ENCODE measurements at places on chromosomes 12 and 14.

- DNase-seq = no peak
Observed at GRCh38 chr12:3463921-3464320, 27.1 kb upstream of the PRMT8 start.

DNA sequence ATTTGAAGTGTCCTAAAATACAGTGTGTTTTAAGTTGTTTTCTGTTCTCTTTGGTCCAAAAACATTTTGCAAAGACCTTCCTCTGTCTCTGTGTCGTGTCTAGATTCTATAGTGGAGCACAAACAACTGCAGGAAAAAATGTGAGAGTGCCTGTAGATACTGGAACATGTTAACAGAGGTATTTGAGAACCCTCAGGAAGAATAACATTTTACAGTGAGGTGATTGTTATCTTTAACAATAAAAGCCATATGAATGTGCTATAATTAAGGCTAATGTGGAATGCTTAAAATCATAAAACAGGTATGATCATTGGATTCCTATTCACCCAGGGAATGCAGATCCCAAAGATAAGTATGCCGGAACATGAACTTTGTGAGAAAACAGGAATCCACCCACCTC lies 98.0 kb downstream of the SAMD4A start:
- DNase-seq = no peak

GRCh38 chr12:130826151-130826801 lies 12.8 kb downstream of the STX2 start:
- DNase-seq = peak; percentile 43

GRCh38 chr12:62931477-62931876 lies 3.5 kb downstream of the PPM1H start:
- no peak for DNase-seq

DNA sequence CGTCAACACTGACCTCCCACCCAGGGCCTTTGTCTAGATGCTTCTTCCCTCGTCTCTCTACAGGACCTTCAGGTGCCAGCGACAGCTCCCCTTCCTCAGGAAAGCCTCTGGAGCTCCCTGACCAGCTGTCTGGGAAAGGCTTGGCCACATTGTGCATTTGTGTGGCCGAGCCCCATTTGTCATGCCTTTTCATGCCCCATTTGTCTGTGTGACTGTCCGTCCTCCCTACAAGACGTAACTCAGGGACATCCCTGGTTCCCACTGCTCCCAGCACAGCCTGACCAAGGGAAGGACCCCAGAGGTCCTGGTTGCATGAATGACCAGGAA lies 23.8 kb downstream of the ZFYVE21 start:
- DNase-seq = no peak

DNA sequence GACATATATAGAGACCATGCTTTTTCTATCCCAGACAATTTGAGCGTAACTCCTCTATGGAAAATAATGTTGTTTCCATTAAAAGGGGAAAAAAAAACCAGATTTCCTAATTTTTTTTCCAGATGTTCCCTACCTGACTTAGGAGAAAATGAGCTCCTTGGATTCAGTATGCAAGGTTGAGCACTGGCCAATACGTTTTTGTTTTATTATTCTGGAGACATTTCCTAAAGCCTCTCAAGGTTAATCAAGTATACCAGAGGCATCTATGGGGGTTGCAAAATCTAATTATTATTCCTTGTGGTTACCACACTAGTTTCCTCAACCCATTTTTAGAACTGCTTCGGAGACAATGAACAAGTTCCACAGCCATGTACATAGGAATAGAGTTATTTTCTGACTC lies 291.3 kb downstream of the SLC16A7 start:
- DNase-seq = no peak

GRCh38 chr14:76331328-76332011 lies 44.5 kb upstream of the ESRRB start:
- DNase-seq = no peak

GRCh38 chr14:65250162-65250495 lies 147.8 kb upstream of the MAX start:
- DNase-seq = no peak

DNA sequence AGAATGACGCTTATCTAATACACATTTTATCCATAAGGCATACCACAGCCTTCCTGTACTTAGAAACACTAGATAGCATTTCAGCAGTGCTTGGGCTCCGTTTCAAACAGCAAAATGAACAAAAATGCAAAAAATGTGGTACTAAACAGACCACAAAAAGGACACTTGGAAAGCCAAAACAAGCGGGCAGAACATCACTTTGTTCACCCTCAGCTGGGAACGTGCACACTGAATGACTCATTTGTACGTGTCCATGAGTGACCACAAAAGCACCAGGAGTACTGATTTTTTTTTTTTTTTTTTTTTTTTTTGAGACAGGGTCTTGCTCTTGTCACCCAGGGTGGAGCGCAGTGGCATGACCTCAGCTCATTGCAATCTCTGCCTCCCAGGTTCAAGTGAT lies 8.9 kb upstream of the FOXN3 start:
- DNase-seq = no peak

DNA sequence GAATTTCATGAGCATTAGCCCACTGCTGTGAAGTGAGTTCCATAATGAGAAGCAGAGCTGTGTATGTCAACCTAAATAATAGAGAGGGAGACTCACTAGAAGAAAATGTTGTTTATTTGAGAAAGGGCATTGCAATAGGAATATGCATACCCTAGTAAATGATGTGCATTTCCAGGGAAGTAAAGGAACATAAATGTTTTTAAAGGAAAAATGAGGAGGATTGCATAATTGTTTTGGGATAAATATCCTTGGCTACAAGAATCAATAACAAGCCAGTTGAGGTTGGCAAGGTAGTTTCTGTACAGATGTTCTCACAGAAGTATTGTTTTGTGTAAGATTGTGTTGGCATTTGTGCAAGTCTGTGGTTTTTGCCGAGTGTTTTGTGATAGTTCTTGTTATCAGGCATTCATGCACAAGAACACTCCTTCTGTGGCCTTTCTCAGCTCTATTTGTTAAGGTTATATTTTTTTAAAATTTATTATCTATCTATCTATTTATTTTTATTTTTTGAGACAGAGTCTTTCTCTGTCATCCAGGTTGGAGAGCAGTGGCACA lies 47.1 kb downstream of the EMP1 start:
- DNase-seq = no peak

DNA sequence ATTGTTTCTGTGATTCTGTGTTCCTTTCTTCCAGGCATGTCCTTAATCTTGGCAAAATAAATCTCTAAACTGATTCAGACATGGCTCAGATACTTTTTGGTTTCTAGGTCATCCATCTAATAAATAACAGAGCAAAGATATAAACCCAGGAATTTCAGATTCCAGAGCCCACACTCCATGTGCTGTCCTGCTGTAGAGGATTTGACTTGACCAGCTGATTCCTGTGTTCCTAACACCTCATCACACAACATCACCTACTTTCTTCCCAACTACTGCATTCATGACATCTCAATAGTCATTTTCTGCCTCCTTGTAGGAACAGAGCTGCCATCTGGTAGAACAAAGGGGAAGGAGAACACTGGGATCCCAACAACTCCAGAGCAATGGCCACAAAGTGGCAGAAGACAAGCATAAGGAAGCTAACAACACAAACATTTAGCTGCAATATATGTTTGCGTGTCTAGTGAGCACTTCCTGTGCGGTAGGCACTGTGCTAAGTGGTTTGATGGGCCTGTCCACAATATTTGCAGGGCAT lies 91.9 kb upstream of the OVCH1 start:
- no peak for DNase-seq

DNA sequence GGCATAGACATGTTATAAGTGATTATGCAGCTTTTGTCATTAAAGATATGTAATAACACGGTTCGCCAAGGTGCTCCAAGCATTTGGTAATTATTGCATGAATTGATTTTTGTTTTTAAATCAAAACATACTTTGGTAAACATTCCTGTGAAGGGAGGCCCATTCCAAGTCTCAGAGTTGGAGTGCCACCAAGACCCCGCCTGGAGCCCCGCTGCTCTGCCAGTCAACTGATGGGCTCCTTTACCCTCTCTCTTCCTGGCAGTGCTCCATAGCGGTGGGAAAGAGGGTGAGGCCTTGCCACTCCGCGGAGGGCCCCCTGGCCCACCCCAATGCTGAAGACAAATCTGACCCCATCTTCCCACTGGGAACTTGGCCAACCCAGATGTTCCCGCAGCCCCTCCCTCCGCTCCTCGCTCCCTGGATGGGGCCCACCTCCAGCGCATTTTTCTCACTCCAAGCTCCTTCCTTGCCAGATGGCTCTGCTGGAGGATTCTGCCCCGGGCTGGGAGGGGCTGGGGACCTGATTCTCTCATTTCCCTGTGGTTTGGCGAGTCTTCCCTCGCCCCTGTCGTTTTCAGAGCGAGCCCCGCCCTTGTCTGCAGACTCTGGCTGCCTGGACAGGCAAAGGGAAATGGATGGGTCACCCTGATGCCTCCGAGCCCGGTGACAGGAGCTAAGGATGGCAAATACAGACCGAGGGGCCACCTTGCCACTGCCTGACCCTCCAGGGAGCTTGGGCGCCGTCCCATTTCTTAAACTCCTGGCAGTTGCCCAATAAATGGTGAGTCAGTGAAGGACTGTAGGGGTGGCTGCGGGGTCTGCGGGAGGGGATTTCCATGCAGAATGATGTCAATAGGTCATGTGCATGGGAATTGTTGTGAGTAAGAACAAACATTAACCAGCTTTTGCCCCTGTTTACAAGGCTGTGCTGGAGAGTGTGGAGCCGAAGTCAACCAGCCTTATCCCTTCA lies 9.2 kb upstream of the PAPLN start:
- no peak for DNase-seq

- DNase-seq = no peak
Observed at GRCh38 chr12:101799774-101800173, 31.0 kb downstream of the GNPTAB start.

GRCh38 chr12:40921563-40922163 lies 229.4 kb downstream of the CNTN1 start:
- no peak for DNase-seq

GRCh38 chr14:66662374-66662773 lies 154.4 kb downstream of the GPHN start:
- DNase-seq = no peak

DNA sequence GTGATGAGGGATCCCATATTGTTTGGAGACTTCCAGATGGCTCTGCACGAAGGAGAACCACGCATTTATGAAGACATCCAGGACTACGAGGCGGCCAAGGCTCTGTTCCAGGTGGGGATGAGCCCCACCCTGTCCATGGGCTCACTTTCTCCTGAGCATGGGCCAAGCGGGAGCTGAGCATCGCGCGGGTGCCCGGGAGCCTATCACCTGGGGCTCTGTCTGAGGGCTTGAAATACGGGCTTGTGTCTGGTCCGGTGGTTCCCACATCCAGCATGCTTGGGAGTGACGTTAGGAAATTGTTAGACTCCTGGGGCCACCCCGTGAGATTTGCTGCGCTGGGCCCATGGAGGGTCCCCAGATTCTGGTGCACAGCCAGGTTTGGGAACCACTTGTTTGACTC lies 92.9 kb downstream of the CCDC92 start:
- DNase-seq = no peak

- no peak for DNase-seq
Observed at GRCh38 chr12:116933091-116933490, 22.3 kb downstream of the FBXW8 start.

DNA sequence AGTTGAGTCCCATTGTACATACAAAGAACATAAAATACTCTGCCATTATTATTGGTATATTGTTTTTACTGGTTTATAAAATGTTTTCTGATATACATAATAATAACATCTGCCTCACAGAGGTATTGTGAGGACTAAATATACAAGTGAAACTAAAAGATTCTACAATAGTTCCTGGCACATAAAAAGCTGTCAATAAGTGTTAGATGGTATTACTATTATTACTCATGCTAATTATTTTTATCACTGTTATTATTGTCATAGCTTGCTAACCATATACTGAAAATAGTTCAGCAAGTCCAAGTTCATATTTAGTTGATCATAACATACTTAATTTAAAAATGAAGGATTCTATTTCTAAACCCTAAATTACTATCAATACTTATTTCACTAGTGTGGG lies 34.4 kb downstream of the BTG1 start:
- no peak for DNase-seq

GRCh38 chr14:71399057-71399487 lies 491.8 kb downstream of the PCNX1 start:
- DNase-seq = no peak

DNA sequence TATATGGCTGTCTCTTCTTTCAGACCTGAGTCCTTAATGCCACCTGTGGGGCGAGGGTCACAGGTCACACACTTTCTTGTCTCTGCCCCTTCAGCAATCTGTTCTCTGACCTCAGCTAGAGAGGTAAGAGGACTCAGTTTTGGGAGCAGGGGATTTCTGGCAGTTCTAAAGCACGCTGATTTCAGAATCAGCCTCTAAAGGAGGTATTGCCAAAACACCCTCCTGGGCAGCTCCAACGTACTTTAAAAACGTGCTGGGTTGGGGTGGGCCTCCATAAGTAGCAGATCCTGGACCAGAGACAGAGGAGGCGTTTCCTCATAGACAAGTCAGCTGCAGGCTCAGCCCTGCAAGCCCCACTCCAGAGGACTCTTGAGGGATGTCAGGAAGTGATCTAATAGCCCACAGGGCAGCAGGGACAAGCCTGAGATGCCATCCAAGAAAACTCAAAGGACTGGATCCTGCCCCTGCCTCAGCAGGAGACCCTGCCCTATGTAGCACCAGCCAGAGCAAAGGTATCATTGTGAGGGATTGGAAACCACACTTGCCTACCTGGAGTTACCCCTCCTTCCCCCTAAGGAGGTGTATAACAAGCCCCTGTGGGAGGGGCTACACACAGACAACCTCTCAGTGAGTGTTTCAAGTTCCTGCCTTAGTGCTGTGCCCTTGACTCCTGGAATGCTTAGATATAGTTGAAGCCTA lies 8.5 kb downstream of the CTDSP2 start:
- no peak for DNase-seq

- no peak for DNase-seq
Observed at GRCh38 chr14:81452341-81453133, 52.4 kb upstream of the STON2 start.

GRCh38 chr12:95763809-95764253 lies 26.7 kb downstream of the NTN4 start:
- DNase-seq = no peak

GRCh38 chr12:34356233-34356987 lies 334.1 kb downstream of the ALG10 start:
- DNase-seq = no peak

DNA sequence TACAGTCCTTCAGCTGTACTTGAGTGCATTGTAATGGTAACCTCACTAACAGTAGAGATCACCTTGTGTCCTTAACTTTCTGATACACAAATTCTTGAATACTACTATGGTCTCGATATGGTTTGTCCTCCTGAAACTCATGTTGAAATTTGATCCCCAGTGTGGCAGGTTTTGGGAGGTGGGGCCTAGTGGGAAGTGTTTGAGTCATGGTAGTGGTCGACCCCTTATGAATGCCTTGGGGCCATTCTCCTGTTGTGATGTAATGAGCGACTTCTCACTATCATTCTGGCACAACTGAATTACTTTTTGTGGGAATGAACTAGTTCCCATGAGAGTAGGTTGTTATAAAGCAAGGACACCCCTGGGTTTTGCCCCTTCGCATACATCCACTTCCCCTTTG lies 52.3 kb downstream of the IPO8 start:
- no peak for DNase-seq

GRCh38 chr12:67472539-67472938 lies 176.0 kb upstream of the DYRK2 start:
- no peak for DNase-seq
